ENCODE measurements at places on chromosomes 7 and 10.

- DNase-seq = no peak
These were observed 166.8 kb upstream of the MAGI2 start for GRCh38 chr7:79620291-79620690.

- no peak for DNase-seq
These were observed 650.5 kb upstream of the MKI67 start for GRCh38 chr10:128776673-128777252.

DNA sequence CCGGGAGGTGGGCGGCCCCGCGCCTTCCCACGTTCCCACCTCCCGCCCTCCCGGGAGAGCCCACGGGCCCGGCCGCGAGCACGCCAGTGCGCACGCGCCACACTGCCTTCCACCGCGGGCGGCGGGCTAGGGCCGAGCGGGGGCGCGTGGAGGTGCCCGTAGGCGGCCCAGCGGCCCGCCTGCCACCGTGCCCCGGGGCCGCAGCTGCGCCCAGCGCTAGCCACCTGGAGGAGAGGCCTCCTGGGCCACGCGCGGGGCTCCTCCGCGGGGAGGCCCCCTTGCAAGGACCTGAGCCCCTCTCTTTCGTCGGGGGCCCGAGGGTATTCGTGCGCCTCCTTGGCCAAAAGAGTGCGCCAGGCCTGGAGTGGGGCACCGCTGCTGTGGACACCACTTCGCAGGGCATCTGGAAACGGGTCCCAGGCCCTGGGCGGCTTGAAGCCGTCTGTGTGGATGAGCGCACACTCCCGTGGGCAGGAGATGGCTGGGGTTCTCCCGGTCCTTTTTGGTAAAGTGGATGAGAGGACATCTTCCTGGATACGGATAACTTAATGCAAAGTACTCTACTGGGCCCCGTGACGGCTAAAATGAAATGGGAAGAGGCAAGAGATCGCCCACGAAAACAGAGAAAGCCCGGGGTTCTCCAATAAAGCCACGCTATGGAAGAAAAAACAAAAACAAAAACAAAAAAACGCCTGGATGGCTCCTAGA lies 9.0 kb upstream of the EBF3 start:
- no peak for DNase-seq

DNA sequence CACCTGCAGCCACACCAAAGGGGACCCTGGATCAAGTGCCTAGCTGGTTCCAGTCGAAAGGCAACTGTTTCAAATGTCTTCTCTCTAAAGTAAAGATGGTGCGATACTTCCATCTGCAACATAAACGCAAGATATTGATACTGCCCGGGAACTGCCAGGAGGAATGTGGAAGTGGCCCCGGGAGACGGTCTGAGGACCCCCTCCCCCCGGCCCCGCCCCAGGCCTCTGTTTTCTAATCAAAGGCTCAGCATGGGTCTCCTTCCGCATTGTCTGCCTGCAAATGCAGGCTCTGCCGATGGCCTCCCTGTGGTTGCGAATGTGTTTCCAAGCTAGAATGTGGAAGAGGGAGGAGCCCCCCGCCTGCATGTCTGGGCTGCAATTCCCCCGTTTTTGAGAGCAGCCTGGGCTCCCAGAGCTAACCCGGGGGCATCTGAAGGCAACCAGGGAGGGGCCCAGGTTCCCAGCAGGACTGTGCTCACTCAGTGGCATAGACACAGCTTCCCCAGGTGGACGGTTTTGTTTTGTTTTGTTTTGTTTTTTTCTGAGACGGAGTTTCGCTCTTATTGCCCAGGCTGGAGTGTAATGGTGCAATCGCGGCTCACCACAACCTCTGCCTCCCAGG lies 223.9 kb upstream of the PPP2R2D start:
- no peak for DNase-seq

- DNase-seq = no peak
These were observed 156.7 kb downstream of the TWIST1 start for GRCh38 chr7:18960725-18961124.

- no peak for DNase-seq
These were observed 27.0 kb downstream of the HSPA12A start for GRCh38 chr10:116715341-116715740.

- peak; percentile 4 for DNase-seq
These were observed 1214.1 kb downstream of the SORCS1 start for GRCh38 chr10:105950410-105950809.

- DNase-seq = no peak
These were observed 72.1 kb upstream of the FHIP2A start for GRCh38 chr10:114749510-114749909.

All from CD4-positive, alpha-beta T cell treated with Interleukin-21 for 1 hour (primary cell).